Memory B cell (primary cell): ENCODE measurements at places on chromosomes 7 and 10.
A peak's percentile ranks its signal among the peaks of the same experiment; 100 is the strongest.

- DNase-seq: no peak
Observed at GRCh38 chr7:85115006-85115405, 71.8 kb downstream of the SEMA3D start.

DNA sequence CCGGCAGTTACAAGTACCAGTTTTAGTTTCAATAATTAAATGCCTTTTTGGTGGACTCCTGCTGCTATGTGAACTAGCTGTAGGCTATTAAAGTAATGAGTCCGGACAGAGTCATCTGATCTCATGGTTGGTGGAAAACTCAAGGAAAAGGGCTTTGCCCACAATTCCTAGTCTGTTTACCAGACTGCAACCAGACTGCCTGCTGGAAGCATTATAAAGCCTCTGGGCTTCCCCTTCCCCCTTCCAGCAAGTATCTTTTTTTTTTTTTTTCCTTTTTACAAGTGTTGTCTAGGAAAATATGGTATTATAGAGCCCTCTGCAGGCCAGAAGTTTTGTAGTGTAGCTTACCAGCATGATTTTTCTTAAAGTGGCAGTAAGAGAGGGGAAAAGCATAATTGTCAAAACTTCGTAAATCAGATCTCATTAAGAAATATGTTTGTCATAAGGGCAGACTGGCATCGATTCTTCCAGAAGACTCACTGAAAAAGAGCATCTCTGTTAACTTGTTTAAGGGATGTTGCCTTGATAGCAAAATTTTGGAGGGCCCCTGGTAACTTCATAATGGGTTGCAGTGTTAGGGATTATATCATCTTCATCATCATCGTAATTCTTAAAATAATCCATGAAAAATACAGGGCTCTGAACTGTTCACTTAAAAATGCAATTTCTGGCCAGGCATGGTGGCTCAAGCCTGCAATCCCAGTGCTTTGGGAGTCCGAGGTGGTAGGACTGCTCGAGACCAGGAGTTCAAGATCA, 181.3 kb downstream of the TAX1BP1 start:
- DNase-seq: no peak

DNA sequence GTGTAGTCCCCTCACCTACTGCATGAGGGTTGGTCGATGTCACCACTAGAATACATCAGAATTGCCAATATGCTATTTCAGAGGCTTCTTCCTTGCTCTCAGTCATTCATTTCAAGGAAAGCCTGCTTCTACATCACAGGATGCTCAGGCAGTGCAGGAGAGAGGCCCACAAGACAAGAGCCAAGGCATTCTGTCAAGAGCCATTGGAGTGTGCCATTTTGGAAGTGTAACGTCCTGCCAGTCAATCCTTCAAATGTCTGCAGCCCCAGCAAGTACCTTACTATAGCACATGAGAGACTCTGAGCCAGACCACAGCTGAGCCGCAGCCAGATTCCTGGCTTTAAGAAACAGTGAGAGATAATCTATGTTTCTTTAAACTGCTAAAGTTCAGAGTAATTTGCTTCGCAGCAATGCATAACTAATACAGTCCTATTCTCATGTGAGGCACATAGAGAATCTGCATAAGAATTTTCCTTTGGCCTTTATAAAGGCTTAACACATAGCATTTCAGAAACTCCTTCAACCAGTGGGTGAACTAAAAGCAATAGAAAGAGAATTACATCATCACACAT, 166.5 kb upstream of the GNAI1 start:
- DNase-seq: no peak

- DNase-seq: no peak
Observed at GRCh38 chr7:71776726-71777125, 635.4 kb downstream of the CALN1 start.

GRCh38 chr10:103458720-103459119, at the start of gene CALHM1:
Gene CALHM1, minus strand, starts transcription at chr10:103458900. Its CDS starts 149 bp downstream, at chr10:103458751.
- DNase-seq: no peak

GRCh38 chr7:139598642-139599041, 75.2 kb downstream of the CLEC2L start:
- DNase-seq: no peak

GRCh38 chr10:133388236-133388972, 5.6 kb upstream of the MTG1 start:
- no peak for DNase-seq

- DNase-seq: no peak
Observed at GRCh38 chr10:97547271-97547600, 25.3 kb upstream of the ANKRD2 start.

- no peak for DNase-seq
Observed at GRCh38 chr7:56105508-56105907, 768 bp downstream of the CHCHD2 start.

- DNase-seq: no peak
Observed at GRCh38 chr10:7649673-7650300, 17.0 kb downstream of the ITIH5 start.

- peak; percentile 14 for DNase-seq
Observed at GRCh38 chr10:112374724-112375541, 1.0 kb downstream of the ACSL5 start.

DNA sequence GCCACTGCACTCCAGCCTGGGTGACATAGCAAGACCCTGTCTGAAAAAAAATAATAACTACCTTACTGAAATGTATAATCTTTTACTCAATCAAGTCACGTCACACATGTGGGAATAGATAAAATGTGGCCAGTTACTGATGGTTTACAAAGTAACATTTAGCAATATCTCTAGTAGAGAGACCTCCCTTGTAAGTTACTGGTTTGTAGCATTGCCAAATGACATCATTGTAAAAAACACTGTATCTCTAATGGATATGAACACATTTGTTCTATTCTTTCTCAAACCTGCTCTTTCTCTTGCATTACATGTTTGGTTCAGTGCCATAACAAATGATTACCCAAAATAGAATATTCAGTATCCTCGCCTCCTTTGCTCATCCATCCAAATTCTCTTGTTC, 18.8 kb downstream of the TET1 start:
- no peak for DNase-seq

- no peak for DNase-seq
Observed at GRCh38 chr10:89879121-89879520, 177.7 kb downstream of the KIF20B start.

GRCh38 chr10:69375307-69376151, 41.2 kb downstream of the TACR2 start:
- DNase-seq: no peak

- no peak for DNase-seq
Observed at GRCh38 chr7:108824840-108825580, 255.3 kb downstream of the DNAJB9 start.

DNA sequence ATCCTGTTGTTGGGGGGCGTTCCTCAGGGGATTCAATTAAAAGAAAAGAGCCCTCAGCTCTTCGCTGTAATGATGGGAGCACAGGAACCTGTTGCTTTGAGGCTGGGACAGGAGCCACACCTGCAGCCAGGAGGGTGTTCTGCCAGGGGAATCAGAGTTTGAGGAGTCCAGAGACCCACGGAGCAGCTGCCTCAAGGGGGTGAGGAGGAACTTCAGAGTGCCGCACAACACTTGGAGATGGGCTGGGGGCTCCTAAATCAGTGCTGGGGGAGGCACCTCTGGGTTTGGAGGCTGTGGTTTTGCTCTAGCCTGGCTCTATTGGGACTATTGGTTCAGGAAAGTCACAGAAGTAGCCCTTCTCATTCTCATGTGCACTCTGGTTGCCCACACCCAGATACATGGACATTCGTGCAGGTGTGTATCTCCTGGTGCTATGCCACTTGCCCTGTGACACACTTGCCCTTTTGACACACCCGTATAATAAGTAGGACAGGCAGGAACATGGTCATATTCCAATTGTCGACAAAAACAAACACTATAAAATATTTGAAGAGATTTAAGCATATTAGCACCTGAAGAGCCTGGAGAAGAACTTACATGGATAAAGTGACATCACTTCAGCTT, 98.1 kb downstream of the PTPN20 start:
- no peak for DNase-seq

DNA sequence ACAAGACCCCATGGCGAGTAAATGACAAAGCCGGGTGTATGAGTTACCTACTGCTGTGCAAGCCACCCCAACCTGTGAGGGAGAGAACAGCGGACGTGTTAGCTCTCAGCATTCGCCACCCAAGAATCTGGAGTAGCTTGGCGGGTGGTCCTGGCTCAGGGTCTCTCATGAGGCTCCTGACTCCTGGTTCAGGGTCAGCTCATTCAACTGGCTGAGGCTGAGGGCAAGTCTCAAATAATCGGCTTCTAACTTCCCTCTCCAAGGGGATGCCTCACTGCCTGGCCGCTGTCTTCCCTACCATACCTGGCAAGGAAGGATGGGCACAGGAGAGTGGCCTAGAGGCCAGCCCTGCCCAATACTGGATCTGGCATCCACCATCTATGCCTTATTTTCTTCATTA, 94.2 kb downstream of the HTR5A start:
- no peak for DNase-seq

GRCh38 chr7:89477991-89478390, 676.3 kb upstream of the STEAP1 start:
- no peak for DNase-seq

- no peak for DNase-seq
Observed at GRCh38 chr7:73869011-73869798, 8.2 kb downstream of the TMEM270 start.

- DNase-seq: no peak
Observed at GRCh38 chr7:148711191-148712102, 12.7 kb downstream of the CUL1 start.
